EL (cell line): ENCODE measurements at places on chromosomes 1 and 21.
A peak's percentile ranks its signal among the peaks of the same experiment; 100 is the strongest.

DNA sequence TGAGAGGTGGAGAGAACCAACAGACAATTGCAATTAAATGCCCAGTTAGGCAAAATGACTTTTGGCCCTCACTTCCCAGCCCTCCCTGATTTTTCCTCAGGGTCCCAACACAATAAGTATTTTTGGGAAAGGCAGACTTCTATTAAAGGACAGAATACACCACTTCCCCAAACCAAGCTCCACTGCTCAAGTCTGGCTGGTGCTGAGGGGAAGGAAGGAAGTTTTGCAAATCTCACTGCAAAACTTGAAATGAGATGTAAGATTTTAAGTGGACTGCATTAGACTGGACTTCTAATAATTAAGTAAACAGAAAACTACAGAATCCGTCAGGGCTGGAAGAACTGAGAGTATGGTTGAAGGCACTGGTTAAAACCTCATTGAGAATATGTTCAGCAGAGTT, 32.2 kb upstream of the CD1D start:
- DNase-seq: no peak

- no peak for DNase-seq
Observed at GRCh38 chr1:47572731-47573430, 135.0 kb downstream of the FOXD2 start.

- no peak for DNase-seq
Observed at GRCh38 chr1:94917251-94917650, 9.7 kb downstream of the CNN3 start.

- no peak for DNase-seq
Observed at GRCh38 chr1:230584660-230585059, 57.6 kb upstream of the COG2 start.

GRCh38 chr1:21068937-21069336, 107.8 kb downstream of the EIF4G3 start:
- no peak for DNase-seq

DNA sequence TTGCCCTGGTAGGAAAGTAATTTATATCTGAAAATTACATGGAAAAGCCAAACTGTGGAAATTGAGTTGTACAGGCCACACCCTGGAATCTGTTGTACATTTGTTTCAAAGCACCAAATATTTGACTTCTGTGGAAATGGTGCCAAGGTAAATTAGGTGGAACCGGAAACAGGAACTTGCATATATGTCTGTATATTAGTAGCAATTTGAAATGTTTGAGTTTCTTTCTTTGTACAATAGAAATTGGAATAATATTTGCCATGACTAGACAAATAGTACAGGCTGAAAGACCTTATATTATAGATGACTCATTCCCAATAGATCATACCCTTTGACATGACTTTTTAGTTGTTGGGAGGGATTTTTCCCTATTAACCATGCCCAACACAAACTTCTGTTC, 10.5 kb upstream of the TAF1A start:
- no peak for DNase-seq

DNA sequence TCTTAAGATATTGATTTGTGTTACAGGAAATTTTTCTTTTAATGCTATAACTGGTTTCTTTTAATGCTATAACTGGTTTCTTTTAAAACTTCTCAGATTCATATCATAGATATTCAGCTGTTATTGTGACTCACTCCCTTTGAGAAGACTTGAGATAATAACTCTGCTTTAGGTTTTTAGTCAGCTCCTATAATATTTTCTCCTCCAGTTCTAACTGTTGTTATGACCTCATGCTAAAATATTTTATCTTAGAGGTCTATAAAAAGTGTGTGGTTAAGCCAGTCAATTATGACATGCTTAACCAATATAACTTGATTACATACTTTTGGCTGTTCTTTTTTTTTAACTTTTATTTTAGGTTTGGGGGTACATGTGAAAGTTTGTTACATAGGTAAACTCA, 280.2 kb downstream of the PTGER3 start:
- DNase-seq: peak; percentile 77

- DNase-seq: no peak
Observed at GRCh38 chr21:38619992-38620479, 121.8 kb upstream of the ERG start.

DNA sequence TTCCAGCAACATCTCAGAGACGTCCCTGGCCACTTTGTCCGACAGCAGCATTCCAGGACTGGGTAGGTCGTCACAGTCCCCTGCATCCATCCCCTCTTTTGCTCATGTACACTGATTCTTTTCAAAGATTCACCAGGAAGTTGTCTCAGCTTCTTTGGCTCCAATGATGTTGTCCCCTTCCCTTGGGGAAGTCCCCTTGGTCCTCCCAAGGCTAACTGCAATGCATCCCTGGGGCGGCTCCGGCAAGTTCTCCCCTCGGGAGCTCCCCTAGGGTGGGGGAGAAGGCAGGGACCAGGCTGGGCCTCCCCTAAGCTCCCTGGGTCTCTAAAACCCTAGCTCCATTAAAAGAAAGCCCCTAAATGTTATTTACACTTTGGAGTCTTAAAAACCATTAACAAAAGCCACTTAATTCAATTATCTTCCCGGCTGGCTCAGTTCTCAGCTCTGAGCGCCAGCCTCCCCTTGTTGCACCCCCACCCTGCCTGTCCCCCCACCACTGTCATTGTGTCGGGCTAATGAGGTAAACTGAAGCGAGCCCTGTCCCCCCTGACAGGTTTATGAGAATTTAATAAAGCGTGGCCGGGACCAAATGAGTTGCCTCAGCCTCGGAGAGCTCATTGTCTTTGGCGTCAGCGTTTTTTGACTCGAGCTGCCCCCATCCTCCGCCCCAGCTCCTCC, 25.3 kb downstream of the KNCN start:
- DNase-seq: no peak

GRCh38 chr1:187504779-187505178, 676.0 kb downstream of the PLA2G4A start:
- no peak for DNase-seq

DNA sequence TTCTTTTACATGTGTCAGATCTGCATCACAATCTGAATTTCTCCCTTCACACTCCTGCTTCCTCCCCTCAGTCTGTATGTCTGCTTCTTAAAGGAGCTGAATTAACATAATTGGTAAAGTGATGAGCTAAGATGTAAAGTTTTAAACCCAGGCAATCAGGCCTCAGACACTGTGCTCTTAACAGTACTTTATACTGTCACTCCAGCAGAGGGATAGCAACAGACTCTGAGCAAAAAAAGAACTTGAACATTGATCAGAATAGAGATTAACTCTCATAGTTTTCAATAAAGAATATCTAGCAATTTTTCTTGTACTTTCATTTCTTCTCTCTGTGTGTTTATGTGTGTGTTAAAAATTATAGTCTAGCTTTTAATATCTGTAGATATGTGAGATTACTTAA, 110.3 kb downstream of the DUSP10 start:
- no peak for DNase-seq

DNA sequence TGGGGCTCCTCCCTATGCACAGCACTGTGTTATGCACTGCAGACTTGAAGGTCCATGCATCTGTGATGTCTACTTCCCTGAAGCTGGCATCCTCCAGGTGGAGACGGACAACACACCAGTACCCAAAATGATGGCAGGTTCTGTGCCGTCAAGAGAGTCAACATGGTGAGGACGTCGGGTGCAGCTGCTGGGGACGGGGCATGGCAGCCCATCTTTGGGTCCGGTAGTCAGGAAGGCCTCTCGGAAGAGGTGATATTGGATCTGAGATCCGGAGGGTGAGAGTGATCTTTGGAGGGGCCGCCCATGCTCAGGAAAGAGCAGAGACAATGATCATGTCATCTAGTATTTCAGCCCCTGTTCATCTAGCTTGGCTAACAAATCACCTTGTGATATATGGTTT, 104.1 kb downstream of the RIPK4 start:
- no peak for DNase-seq

DNA sequence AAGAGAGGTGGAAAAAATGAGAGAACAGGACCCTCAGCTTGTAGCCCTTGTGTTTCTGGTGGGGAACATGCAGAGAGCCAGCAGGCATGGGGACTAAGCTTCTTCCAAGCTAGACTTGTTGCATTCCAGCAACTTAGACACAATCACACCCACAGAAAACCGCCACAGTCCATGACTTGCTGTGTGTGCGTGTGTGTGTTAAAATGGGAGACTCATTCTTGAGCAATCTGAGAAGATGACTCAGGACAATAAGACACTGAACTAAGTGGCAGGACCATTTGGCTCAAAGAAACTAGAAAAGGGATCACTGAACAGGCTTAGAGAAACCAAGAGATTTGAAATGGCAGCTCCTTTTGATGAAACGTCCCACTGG, 78.0 kb downstream of the HLX start:
- DNase-seq: peak; percentile 97

- no peak for DNase-seq
Observed at GRCh38 chr1:175268720-175269119, 76.1 kb upstream of the KIAA0040 start.

- DNase-seq: peak; percentile 94
Observed at GRCh38 chr1:203557390-203557789, 63.4 kb downstream of the OPTC start.

GRCh38 chr1:161160671-161161145, 1.4 kb downstream of the USP21 start:
- no peak for DNase-seq

GRCh38 chr1:53697721-53698383, 41.1 kb downstream of the GLIS1 start:
- DNase-seq: peak; percentile 43

DNA sequence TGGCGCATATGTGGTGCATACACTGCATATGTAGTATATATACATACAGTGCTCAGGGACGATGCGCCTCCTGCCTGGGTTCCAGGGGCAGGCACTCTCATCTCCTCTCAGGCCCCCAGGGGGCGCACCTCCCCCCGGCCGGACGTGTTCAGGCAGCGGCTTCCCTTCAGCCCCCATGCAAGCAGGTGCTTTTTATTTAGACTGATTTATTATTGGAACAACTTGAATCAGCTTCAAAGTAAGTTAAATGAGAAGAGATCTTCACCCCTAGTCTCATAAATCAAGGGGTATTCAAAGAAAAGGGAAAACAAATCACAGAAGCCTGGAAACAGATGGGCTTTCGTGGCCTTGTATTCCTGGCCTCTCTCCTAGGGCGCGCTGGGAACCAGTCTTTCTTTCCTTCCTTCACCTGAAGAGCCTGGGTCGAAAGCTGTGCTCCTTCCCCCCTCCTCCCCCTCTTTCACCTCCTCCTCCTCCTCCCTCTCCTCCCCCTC, 64.6 kb downstream of the UBIAD1 start:
- DNase-seq: peak; percentile 41

- no peak for DNase-seq
Observed at GRCh38 chr1:160546942-160547341, 23.9 kb upstream of the SLAMF6 start.

DNA sequence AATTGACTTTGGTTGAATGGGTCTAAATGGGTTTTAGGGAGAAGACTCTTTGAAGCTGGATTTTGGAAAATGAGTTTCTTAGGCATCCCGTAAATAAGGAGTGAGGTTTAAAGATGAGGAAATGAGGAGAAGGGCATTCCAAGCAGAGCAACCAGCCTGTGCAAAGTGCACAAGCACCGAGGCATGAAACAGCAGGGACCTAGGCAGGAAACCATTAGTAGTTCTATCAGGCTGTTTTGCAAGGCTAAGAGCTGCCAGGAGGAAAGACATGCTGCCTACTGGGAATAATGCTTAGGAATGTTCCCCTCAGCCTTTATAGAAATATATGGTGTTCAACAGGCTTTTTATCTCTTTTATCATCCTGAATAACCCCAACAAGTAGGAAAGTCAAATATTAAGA, 153.1 kb upstream of the FGGY start:
- peak; percentile 58 for DNase-seq

DNA sequence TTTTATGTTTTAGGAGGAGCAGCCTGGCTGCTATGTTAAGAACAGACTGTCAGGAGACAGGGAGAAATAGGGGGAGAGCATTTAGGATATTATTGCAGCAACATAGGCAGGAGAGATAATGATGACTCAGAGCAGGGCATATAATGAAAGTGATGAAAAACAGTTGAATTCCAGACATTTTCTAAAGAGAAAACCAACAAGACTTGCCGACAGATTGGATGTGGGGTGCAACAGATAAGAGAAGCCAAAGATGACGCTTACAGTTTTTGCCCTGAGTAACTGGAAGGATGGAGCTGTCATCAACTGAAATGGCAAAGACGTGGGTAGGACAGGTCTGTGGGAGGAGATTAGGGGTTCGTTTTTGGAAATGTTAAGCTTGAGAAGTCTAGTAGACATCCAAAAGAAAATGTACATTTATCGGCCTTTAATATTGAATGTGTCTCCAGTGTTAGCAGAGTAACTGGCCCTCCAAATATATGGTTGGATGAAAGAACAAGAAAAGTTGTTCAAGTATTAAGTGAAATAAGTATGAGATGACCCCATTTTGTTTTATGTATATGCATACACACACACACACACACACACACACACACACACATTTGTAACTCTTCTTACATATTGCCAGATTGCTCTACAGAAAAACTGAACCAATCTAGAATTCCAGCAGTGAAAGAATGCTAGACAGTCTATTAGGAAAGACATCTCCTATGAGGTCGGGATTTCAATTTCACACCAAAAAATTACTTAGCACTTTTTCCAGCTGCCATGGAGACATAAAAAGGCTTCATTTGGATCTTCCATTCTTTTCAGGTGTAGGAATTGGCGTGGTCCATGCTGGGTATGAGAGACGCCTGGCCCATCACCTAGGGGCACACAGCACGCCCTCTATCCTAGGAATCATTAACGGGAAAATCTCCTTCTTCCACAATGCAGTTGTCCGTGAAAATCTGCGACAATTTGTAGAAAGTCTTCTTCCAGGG, 17.2 kb downstream of the DNAJC16 start:
- DNase-seq: peak; percentile 59

- no peak for DNase-seq
Observed at GRCh38 chr1:219397511-219397910, 215.4 kb downstream of the ZC3H11B start.

DNA sequence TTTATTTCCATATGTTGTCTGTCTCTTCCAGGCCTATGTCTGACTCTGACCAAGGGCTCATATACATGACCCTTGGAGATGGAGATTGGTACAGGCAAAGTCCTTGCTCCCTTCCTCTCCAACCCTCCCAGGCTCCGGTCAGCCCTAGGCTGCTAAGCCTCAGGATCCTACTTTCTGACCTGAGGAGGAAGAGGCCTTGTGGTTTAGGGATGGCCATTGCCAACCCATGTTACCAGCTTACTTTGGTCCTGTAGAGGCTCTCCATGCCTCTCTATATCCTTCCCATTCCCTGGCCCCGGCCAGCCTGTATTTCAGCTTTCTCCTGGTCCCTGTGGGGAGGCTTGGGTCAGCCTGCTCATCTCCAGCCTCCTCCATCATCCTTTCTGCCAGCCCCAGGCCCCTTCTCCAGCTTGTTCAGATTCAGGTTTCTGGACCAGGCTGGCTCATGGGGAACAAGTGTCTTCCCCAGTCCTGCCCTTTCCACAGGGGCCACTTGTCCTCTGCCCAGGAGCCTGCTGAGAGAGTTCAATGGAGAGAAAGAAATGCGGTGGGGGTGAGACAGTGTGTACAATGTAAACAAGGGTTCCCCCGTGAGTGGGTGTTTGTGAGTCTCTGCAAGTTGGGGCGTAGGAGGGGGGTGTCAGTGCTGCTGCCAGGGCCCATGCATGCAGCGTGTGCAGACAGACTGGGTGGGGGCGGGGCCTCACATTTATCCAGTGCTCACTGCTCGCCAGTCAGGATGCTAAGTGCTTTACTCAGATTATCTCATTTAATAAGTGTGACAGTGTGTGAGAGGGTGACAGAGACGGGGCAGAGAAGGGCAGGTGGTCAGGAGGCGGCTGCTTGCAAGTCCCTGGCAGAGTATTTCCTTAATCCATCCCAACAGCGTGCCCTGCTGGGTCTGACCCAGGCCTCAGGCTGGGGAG, 31.3 kb upstream of the FOXO6 start:
- DNase-seq: no peak
